ENCODE measurements at places on chromosomes 16 and 17. TPM values are rescaled to one million over a fixed set of nuclear protein-coding genes. Genes with fewer than 3 reads are reported as not detected.
A peak's percentile ranks its signal among the peaks of the same experiment; 100 is the strongest.

The GPR139 gene
- not detected for total RNA-seq

GRCh38 chr16:78298986-78299385 is 199.5 kb downstream of the WWOX start:
- no peak for DNase-seq

The RNF227 gene
- total RNA-seq, result 6.5 TPM

The TBC1D3 gene
- total RNA-seq, result not detected

The TERF2IP gene
- 86.8 TPM for total RNA-seq

The PPY gene
- total RNA-seq, result not detected

DNA sequence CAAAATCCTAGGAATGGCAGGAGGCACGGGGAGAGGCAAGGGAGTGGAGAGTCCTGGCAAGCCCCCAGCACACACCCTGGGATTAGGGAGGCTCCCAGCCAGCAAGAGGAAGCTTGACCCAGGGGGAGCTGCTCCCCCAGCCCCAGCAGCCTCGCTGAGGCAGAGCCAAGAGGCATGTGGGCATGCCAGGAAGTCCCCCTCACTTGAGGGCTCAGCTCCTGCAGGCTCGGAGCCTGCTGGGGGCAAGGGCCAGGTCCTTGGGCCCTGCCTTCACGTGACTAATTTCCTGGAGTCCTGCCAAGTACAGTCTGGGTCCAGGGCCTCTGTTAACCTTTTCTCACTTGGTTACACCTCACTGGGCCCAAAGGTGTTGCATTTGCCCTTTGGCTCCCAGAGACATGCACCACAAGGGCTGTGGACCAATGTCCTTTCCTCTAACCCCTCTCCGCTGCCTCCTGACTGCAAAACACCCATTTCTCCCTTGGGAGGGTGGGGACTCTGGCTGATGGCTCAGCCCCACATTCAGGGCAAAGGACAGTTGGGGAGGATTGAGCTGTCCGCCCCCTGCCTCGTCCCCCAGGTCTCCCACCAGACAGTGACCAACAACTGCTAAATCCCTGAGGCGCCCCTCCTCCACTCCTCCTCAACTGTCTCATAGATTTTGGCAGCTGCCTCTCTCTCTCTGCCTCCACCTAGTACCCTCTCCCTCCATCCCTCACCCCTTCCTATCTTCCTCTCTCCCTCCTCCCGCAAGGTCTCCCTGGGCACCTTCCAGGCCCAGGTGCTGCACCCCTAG is 4.4 kb upstream of the SLC47A2 start:
- DNase-seq, result no peak

DNA sequence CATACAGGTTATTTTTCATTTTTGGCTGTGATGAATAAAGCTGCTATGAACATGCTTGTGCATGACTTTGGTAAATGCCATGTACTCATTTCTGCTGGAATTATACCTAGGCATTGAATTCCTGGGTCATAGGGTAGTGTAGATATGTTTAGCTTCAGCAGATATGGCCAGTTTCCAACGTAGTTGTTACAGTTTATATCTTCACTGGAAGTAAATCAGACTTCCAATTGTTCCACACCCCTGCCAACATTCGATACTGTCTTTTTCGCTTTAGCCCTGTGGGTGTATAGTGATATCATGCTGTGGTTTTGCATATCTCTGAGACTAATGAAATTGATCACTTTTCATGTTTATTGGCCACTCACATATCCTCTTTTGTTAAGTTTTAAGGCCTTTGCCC is 50.4 kb downstream of the ARHGAP27 start:
- no peak for DNase-seq

- no peak for DNase-seq
Measured at GRCh38 chr16:13342675-13343074, 441.3 kb downstream of the SHISA9 start.

GRCh38 chr16:4412854-4413253 is 3.5 kb downstream of the CORO7 start:
- DNase-seq, result no peak

DNA sequence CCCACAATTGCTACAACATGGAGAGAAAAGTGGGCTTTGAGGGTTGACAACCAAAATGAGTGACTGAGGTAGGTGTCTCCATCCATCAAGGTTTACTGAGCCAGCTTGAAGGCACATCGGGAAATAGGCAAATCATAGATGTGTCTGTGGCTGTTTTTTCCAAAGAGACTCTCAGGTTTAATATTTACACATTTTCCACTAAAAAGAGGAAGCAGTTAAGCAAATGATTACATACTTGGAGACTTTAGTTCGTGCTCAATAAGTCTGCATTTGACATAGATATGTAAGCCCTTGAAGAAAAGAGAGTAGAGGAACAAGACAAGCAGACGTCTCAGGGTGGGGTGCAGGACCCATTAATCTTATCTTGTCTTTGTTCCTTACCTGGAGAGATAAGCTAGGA is 148.9 kb upstream of the COX10 start:
- DNase-seq, result no peak

The FA2H gene
- not detected for total RNA-seq

- no peak for DNase-seq
Measured at GRCh38 chr16:85330006-85330693, 217.9 kb upstream of the CIBAR2 start.

DNA sequence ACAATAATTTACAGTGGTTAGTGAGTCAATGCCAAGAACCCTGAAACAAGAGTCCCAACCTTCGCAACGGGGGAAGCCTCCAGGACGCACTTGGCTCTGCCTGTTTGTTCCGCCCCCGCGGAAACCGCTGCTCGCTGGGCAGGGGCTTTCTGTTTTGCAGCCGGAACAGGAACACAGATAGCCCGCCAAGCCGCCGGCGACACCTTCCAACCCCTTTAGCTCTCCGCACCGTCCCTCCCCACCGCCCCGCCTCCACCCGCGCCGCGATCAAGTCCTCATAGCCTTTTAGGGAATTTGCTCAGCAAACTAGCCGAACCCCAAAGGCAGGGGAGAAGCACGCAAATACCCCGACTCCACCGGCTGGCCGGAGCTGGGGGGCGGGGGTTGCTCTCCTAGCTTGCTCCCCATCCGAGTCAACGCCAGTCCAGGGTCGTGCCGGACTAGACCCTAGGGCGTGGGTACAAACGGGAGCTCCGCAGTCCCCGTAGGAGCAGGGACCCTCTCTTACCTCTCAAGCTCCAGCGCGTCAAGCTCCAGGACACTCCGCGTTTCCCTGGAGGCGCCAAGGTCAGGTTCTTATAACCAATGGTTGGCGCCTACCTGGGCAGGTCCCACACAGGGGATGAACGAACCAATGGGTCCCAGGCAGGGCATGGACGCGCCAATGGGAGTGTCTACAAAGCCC is at the start of gene SLFN13:
Gene SLFN13, minus strand, starts transcription at position 553 of the 685 bp plus-strand sequence. CDS start 3,086 bp downstream, outside the sequence.
- peak; percentile 95 for DNase-seq

- DNase-seq, result no peak
Measured at GRCh38 chr17:49634485-49634860, 43.4 kb downstream of the SPOP start.

GRCh38 chr17:76969598-76970172 is 101.5 kb downstream of the MGAT5B start:
- DNase-seq, result no peak

DNA sequence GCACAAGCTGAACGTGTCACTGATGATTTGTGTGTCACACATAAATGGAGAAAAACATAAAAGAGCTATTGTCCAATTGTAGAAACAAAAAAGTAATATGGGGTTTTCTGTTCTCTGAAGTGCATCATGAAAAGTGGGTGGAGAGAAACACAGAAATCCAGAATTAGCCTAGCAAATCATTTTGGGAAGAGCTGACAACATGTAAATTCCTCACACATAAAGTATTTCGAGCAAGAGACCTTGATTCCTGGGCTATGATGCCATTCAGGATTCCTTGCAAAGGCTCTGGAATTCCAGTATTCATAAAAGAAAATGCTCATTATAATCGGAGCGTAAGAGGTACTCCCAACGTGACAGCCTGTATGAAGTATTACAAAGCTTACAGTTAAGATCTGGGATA is 1.1 kb downstream of the DCUN1D3 start:
- no peak for DNase-seq

DNA sequence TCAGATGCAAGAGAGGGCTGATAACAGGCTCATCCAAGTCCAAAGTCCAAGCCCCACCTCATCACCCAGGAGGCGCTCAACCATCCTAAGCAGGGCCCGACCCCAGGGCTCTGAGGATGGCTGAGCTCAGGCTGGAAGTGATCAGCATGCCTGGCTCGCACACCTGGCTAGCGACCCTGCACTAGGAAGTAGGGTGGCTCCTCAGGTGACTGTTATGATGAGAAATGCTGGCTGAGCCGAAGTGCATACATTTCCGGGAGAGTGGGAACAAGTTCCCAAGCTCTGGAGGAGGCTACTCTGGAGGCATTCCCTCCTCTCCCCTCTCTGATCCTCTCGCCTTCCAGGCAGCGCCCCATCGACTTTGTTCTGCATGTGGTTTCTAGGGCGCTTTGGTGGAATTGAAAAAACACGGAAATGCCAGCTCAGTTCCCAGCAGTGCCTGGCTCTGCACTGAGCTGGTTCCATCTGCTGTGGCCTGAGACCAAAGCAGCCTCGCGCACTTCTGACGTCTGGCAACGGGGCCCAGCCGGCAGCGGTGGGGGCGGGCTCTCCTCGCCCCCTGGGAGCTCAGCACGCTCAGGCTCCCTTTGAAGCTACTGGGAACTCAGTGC is 130.3 kb downstream of the IRF8 start:
- no peak for DNase-seq

The LRRC36 gene
- total RNA-seq, result 0.23 TPM

GRCh38 chr16:70444249-70445063 is 5.6 kb upstream of the ST3GAL2 start:
- DNase-seq, result no peak

- DNase-seq, result no peak
Measured at GRCh38 chr16:28087675-28088300, 24.3 kb upstream of the GSG1L start.

DNA sequence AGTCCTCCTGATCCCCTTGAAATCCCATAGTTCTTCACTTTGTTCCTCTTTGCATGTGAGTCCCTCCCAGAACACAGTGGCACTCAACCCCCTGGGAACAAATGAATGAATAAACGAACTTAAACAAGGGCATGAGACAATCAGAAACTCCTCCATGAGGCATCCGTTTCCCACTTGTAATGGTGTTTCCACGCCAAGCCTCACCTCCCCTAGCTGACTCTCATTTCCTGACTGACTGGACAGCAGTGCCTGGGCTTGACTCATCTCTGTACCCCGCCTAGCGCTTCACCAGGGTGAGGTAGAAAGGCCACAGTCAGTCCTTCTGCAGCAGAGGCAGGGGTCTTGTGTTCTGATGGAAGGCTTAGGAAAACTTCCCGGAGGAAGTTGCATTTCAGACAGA is 14.2 kb downstream of the KIF1C start:
- DNase-seq, result no peak

The MSI2 gene
- total RNA-seq, result 172 TPM

The TBX6 gene
- total RNA-seq, result 2.1 TPM

DNA sequence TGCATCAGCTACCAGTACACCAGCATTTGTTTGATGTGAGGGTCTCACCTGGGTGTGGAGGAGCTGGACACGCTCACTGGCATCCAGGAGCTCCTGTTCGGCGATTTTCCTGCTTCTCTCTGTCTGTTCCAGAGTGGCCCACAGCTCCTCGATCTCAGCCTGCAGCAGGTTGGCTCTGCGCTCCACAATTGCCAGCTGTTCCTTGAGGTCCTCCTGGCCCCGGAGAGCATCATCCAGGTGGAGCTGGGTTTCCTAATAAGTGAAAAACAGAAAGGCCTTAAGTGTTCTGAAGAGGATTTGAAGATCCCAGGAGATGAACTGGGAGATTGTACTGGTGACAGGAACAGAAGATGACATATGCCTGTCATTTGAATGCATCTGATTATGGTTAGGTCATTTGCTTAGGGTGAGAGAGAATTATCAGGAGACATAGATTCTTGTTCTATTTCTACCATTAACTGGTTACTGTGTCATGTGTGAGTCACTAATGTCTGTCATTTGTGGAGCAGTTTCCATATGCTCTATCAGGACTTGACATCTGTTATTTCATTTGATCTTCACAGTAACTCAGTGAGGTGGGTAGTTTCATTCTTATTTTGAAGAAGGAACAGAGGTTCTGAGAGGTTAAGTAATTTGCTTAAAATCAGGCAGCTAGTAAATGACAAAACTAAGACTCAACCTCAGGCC is 21.5 kb upstream of the MYH13 start:
- DNase-seq, result no peak

The TP53TG3C gene
- not detected for total RNA-seq

The MYH8 gene
- total RNA-seq, result not detected

- no peak for DNase-seq
Measured at GRCh38 chr17:63433746-63434591, 12.1 kb downstream of the CYB561 start.

DNA sequence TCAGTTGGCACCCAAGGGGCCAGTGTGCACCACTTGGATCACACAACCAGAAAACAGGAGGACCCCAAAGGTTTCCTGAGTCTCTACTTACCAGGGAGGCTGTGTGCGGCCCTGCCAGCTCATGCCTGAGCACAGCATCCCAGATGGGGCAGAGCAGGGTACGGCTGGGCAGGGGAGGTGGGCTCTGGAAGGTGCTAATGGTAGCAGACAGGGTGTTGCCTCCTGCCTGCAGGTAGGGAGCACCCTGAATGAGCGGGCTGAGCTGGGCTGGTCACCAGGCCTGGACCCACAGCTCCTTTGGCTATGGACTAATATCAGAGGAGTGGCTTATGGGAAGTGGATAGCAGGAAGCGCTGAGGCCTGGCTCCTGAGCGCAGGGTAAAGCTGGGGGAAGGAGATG is 14.6 kb downstream of the RECQL5 start:
- no peak for DNase-seq

DNA sequence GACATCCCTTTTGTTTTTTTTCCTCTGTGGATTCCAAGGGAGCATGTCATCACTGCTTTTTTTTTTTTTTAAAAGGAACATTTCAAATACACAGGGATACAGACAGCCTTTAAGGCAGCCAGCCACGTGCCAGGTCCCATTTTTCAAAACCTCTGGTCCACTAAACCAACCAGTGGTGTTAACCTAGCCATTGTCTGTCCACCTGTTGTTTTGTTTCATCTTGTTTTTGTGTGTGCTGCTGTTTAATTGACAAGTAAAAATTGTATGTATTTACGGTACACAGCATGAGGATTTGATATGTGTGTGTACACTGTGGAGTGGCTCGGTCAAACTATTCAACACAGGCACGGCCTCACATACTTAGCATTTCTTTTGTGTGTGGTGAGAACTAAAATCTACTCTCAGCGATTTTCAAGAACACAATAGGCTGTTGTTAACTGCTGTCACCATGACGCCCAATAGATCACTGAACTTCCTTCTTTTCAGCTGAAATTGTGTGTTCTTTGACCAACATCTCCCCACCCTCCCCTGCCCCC is 19.2 kb downstream of the TMEM114 start:
- DNase-seq, result no peak

All from activated CD4-positive, alpha-beta T cell treated with anti-CD3 and anti-CD28 coated beads, Interleukin-2, amount 10 ng/mL, durations not matched to agents 24 days and 14 days (primary cell).